Stimulated activated CD8-positive, alpha-beta memory T cell treated with anti-CD3 and anti-CD28 coated beads, Interleukin-15, amount 100 ng/mL, for 1 hour (primary cell): ENCODE measurements at places on chromosomes 13 and 19.

- DNase-seq, result no peak
These were observed 233.0 kb downstream of the COL4A1 start for GRCh38 chr13:110073982-110074381.

DNA sequence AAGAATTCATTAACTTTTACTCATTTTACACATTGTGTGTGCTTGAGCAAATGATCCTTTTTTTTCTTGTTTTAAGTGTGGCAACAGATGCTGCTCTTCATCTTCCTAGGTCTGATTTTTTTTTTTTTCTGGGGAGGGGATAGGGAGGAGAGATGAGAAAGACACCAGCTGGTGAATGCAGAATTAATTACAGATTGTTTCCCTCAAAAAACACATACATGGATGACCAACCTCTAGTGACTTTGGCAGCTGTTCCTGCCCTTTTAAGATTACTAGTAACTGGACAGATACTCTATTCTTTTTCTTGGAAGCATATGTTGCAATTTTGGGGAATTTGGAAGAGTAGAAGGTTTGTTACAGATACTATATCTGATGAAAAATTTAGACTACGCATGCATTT lies 103.6 kb upstream of the MYO16 start:
- DNase-seq, result no peak

- DNase-seq, result no peak
These were observed 1403.5 kb downstream of the PCDH9 start for GRCh38 chr13:65826657-65827056.

DNA sequence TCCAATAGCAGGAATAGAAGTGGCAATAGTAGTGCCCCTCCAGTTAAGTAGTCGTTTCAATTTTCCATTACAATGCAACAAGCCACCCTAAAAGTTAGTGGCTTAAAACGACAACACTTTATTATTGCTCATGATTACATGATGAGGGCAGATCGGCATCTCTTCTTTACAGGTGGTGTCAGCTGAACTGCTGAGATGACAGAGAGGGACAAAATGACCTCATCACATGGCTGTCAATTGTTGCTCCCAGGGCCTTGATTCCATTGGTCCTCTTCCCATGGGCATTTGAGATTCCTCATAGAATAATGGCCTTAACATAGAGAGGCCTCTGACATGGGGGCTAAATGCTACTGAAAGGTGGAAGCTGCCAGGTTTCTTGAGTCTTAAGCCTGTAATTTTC lies 679.8 kb upstream of the KLHL1 start:
- DNase-seq, result no peak

DNA sequence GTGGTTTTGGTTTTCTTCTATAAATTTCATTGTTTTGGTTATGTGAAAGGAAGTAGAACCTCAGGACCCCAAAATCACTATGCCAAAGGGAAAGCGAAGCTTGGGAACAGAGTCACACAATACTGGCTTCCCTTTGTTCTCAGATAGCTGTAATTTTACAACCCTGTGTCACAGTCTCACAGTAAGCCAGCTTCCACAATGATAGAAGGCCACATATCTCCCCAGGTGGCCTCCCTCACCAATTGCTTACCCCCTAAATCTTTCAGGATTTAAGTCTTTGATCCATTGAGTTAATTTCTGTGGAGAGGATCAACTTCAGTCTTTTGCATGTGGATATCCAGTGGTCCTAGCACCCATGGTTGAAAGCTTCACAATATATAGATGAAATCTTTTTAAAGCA lies 58.7 kb downstream of the SLC15A1 start:
- DNase-seq, result no peak

DNA sequence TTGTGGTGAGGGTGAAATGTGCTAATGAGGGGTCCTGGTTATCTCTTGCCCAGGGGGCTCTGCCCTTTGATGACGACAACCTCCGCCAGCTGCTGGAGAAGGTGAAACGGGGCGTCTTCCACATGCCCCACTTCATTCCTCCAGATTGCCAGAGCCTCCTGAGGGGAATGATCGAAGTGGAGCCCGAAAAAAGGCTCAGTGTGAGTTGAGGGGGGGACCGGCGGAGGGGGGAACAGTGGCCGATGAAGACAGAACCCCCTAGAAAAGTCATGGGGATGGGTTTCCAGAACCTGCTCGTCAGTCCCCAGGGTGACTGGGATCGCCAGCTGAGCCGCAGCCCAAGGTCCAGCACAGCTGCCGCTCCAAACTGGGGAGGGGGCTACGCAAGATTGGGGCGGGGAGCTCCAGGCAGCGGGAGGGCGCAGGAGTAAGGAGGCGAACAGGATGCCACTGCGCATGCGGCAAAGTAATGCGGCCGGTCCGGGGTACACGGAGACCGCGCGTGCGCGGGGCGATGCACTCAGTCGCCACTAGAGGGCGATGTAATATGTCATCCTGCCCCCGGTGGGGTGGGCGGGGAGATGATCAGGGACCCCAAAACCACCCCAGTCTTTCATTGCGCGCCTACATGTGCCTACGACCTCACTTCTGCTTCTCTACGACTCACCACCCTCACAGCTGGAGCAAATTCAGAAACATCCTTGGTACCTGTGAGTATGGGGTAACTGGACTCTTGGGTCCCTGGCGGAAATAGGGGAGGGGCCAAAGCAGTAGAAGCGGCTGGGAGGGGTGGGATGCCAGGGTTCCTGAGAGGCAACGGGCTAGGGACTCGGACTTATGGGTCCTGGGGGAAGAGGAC lies 17.9 kb downstream of the BRSK1 start:
- peak; percentile 95 for DNase-seq

DNA sequence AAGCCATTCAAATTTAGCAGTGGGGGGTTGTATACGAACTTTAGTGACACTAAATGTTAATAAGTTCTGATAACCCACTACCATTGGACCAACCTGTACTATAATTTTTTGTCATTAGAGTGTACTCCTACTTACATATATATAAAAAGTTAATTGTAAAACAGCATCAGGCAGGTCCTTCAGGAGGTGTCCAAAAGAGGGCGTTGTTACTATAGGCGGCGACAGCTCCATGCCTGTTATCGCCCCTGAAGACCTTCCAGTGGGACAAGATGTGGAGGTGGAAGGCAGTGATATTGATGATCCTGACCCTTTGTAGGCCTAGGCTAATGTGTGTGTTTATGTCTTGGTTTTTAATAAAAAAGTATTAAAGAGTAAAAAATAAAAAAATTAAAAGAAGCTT lies 27.5 kb downstream of the SPRYD7 start:
- DNase-seq, result no peak

- no peak for DNase-seq
These were observed 223.1 kb downstream of the NBEA start for GRCh38 chr13:35165205-35165604.

GRCh38 chr19:2546128-2547032 lies 70.5 kb downstream of the GADD45B start:
- DNase-seq, result no peak

GRCh38 chr13:42836930-42837690 lies 55.7 kb downstream of the FAM216B start:
- no peak for DNase-seq

DNA sequence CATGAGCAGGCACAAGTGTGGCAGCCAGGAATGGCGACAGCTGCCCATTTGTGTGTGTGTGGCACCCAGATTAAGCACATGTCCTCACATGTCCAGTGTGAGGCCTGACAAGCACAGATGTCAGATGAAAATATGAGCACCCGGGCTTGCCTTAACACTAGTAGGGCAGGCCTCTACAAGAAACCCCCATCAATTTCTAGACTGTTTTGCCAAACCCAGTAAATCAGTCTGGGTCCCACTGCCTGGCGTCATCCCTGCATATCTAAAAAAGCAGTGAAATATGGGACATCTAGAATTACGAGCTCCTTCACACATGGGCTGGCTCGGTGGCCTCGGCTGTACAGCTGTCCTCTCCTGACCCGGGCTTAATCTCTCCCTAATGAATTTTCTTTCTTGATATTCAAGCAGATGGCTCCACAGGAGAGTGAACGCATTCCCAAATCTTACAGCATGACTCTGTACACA lies 432.7 kb downstream of the FOXO1 start:
- no peak for DNase-seq
